ENCODE measurements at places on chromosomes 16 and 17. TPM values are rescaled to one million over a fixed set of nuclear protein-coding genes. Genes with fewer than 3 reads are reported as not detected.

EVPLL gene
- 2.3 TPM for total RNA-seq

FN3K gene
- total RNA-seq = 13.8 TPM

GSE1 gene
- total RNA-seq = 17.1 TPM

SLC22A31 gene
- total RNA-seq = 0.14 TPM

HASPIN gene
- 0.50 TPM for total RNA-seq

RASD1 gene
- 0.68 TPM for total RNA-seq

PDILT gene
- not detected for total RNA-seq

NPIPB9 gene
- total RNA-seq = 3.1 TPM

CDH1 gene
- total RNA-seq = 526 TPM

ARMC5 gene
- total RNA-seq = 7.2 TPM

Data from nasal cavity respiratory epithelium epithelial cell of viscerocranial mucosa (primary cell).